ENCODE measurements at places on chromosomes 11 and 22. TPM values are rescaled to one million over a fixed set of nuclear protein-coding genes. Genes with fewer than 3 reads are reported as not detected.

- peaks cover 3% of the 10 kb centered on the region for H3K27me3 ChIP-seq
- no peak overlapping the region for H3K4me3 ChIP-seq
- no peaks in the 10 kb centered on the region for H3K36me3 ChIP-seq
- DNase-seq: no peak
- no peak overlapping the region for H3K27ac ChIP-seq
Measured at GRCh38 chr11:45560913-45561281, 104.5 kb downstream of the CHST1 start.

- H3K4me3 ChIP-seq: no peak overlapping the region
- no peak for DNase-seq
- no peak overlapping the region for H3K27ac ChIP-seq
- H3K36me3 ChIP-seq: no peaks in the 10 kb centered on the region
Measured at GRCh38 chr11:83151274-83151977, 5.5 kb upstream of the PCF11 start.

Gene CELSR1
- total RNA-seq: 2.5 TPM

DNA sequence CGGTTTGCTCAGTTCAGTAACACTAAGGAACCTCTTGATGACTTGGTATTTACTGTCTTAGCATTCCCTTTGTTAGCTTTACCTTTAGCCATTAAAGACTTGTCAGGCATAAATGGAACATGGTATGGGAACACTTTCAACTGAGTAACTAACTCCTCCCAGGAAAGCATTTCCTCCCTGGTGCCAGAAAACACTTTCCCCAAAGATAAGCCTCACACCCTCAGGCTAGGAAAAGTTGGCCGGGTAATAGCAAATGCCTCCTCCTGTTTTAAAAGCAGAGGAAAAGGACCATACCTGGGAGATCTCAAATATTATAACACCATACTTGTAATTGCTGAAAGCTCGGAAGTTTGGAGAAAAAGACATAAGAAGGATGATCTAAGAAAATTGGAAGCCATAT lies 12.0 kb downstream of the KCNJ11 start:
- no peak overlapping the region for H3K27ac ChIP-seq
- no peak overlapping the region for H3K4me3 ChIP-seq
- no peak for DNase-seq
- no peaks in the 10 kb centered on the region for H3K4me1 ChIP-seq

Gene ZNF215
- 1.1 TPM for total RNA-seq

GRCh38 chr11:110126936-110127335 lies 33.7 kb downstream of the ZC3H12C start:
- H3K27me3 ChIP-seq: no peaks in the 10 kb centered on the region
- DNase-seq: no peak
- peaks cover 18% of the 10 kb centered on the region for H3K4me1 ChIP-seq

Gene ME3
- 53.2 TPM for total RNA-seq
